ENCODE measurements at places on chromosomes 1 and 21. TPM values are rescaled to one million over a fixed set of nuclear protein-coding genes. Genes with fewer than 3 reads are reported as not detected.

DNA sequence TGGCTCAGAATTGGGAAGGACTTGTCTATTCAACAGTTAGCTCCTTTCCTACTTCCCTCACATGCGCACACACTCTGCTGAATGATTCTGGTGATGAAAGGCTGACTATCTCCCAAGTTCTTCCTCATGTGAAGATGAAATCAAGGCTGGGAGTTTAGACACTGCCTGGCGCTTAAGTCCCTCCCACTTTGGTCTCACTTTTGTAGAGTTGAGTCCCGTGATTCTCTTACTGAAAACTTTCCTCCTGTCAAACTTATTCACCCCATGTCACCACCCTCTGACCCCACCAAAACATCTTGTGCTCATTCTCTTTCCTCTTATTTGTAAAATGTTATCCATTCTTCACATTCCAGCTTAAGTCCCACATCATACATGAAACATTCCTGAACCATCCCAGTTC is 8.4 kb upstream of the MRPS6 start:
- DNase-seq: no peak

DNA sequence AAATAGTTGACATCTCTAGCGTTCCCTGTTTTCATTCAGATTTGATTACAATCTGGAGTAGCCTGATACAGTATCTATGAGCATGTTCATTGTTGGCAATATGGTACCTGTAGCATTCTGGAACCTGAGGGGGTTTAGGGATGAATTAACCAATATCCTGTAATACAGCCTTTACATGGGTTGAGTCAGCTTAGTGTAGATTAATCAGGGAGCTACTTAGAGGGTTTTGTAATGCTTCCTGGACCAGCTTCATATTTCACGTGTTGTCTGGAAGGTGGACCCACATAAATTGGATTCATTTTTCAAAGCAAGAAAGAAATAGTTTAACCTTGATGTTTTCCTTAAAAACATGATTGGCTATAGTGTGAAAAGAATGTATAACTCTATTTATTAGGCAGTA is 3.6 kb downstream of the OTUD3 start:
- DNase-seq: no peak

- DNase-seq: no peak
Measured at GRCh38 chr1:213070406-213070805, 19.4 kb downstream of the RPS6KC1 start.

The AMY1B gene
- polyA plus RNA-seq: not detected

The GPR153 gene
- 12.9 TPM for polyA plus RNA-seq

Data from urinary bladder (tissue), 4 donors.